HepG2 (cell line): ENCODE measurements at places on chromosomes 11 and 22. TPM values are rescaled to one million over a fixed set of nuclear protein-coding genes. Genes with fewer than 3 reads are reported as not detected.

Gene SLC22A8
- total RNA-seq: 0.04 TPM in 1 of 2 replicates, not detected in the other

Gene RELT
- 1.6 and 4.7 TPM in 2 replicates for total RNA-seq

Gene LRRC74B
- total RNA-seq: not detected in 2 replicates

Gene SPDYC
- total RNA-seq: 0.15 TPM in 1 of 2 replicates, not detected in the other

Gene PGR
- not detected in 2 replicates for total RNA-seq

Gene OR5M8
- not detected in 2 replicates for total RNA-seq

Gene TESMIN
- 0.15 and 0.60 TPM in 2 replicates for total RNA-seq

Gene NAALAD2
- 5.5 and 8.0 TPM in 2 replicates for total RNA-seq

Gene TNNT3
- total RNA-seq: not detected in 2 replicates

Gene PGA5
- total RNA-seq: not detected in 2 replicates

DNA sequence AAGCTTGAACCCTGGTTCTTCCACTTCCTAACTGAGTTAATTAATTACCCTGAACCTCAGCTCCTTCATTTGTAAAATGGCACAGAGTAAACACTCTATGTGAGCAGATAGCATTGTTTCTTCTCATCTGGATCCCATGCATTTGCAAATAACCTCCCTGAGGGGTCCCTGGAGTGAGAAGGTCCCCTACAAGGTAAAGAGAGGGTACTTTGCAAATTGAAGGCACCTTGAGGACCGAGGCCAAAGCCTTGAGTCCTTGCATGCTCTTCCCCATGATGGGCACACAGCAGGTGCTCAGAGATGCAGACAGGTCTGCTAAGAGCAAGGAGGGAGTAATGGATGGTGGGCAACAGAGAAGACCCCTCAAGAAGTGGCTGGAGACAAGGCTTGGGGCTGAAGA is 33.2 kb downstream of the OTOG start:
- H3K36me3 ChIP-seq: no peaks in the 10 kb centered on the region
- H3K4me3 ChIP-seq: no peak overlapping the region
- no peak for DNase-seq
- no peaks in the 10 kb centered on the region for H3K4me1 ChIP-seq
- H3K27ac ChIP-seq: no peak overlapping the region

DNA sequence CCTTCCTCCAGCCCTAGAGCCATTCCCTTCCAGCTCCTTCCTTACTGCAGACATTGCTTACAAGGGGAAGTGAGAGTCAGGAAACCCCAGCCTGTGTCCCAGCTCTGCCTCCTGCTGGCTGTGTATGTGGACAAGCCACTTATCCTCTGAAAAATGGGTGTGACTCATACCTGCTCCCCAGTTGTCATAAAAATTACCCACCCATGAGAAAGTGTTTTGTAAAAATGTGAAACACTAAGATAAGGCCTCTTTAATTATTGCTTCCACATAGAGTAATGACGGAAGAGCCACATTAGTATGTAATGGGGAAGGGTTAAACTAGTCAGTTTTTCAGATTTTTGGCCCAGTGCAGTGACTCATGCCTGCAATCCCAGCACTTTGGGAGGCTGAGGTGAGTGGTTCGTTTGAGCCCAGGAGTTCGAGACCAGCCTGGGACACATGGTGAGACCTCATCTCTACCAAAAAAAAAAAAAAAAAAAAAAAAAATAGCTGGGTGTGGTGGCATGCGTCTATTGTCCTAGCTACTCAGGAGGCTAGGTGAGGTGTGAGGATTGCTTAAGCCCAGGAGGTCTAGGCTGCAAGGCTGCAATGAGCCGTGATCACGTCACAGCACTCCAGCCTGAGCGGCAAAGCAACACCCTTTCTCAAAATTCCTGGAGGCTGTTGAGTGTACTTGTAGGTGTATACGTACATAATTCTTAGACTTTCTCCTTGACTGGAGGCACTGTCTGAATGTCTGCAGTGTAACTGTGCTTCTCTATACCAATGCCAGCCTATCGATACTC is 84.9 kb downstream of the CTTN start:
- H3K4me1 ChIP-seq: no peaks in the 10 kb centered on the region
- no peak overlapping the region for H3K4me3 ChIP-seq
- H3K36me3 ChIP-seq: peaks cover 26% of the 10 kb centered on the region
- no peak for DNase-seq

GRCh38 chr22:29205594-29206371 is at the start of gene EMID1:
TSS of gene EMID1 (plus strand) at chr22:29205896. CDS start at chr22:29206039, 143 bp downstream.
- peaks cover 49% of the 10 kb centered on the region for H3K4me1 ChIP-seq
- H3K27ac ChIP-seq: no peak within 1 kb of the TSS
- DNase-seq: no peak

DNA sequence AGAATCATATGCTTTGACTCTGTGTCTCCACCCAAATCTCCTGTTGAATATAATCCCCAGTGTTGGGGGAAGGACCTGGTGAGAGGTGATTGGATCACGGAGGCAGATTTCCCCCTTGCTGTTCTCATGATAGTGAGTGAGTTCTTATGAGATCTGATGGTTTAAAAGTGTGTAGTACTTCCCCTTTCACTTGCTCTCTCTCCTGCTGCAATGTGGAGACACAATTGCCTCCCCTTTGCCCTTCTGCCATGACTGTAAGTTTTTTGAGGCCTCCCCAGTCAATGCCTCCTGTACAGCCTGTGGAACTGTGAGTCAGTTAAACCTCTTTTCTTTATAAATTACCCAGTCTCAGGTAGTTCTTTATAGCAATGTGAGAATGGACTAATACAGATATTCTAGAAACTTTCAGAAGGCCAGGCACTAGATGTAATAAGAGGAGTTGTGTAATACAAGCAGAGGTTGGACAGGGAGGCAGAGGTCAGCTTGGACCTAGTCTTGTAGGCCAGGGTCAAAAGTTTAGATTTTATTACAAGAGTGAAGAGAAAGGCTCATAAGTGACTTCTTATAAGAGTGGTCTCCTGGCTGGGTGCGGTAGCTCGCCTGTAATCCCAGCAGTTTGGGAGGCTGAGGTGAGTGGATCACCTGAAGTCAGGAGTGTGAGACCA is 9.3 kb upstream of the SERPING1 start:
- peaks cover 3% of the 10 kb centered on the region; the same call in 1 of the 3 replicates for H3K27me3 ChIP-seq
- H3K4me3 ChIP-seq: no peak overlapping the region
- H3K4me1 ChIP-seq: peaks cover 42% of the 10 kb centered on the region
- no peak for DNase-seq

GRCh38 chr11:86211619-86212018 is 32.9 kb upstream of the EED start:
- DNase-seq: no peak
- H3K27me3 ChIP-seq: no peaks in the 10 kb centered on the region
- peaks cover 59% of the 10 kb centered on the region for H3K4me1 ChIP-seq
- no peak overlapping the region for H3K27ac ChIP-seq

GRCh38 chr22:47632701-47633100 is 870.3 kb downstream of the TBC1D22A start:
- H3K4me1 ChIP-seq: no peaks in the 10 kb centered on the region
- DNase-seq: no peak
- no peaks in the 10 kb centered on the region for H3K36me3 ChIP-seq
- H3K27ac ChIP-seq: no peak overlapping the region

DNA sequence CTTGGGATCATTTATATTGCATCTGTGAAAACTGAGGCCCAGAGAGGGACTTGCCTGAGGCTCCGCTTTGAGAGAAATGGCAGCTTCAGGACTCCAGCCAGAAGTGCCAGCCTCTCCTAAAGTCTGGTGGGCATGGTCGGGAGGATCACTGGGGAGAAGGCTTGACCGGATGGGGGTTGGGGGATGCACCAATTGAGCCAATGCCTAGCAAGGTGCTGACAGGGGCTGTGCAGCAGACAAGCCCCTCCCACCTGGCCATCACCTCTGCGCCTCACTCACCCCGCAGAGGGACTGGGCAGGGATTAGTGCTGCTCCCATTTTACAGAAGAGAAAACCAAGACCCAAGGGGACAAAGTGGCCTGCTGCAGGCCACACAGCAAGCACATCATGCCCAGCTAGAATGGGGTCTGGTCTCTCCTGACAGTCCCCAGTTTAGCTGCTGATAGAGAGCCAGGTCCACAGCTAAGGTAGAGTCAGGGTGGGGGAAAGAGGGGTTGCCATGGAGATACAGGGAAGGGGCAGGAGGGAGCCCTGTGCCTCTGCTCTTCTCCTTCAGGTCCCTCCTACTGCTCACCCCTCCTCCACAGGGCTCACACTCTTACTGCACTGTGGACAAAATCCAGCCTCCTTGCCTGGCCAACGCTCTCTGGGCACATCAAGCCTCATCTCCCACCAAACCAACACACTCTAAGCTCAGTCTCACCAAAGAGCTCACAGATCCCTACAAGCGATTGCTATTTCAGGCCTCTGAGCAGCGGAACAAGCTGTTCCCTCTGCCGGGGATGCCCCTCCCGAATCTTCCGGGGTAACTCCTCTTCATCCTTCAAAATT is 29.5 kb downstream of the TEF start:
- H3K36me3 ChIP-seq: no peaks in the 10 kb centered on the region
- peaks cover 1% of the 10 kb centered on the region; the same call in 1 of the 2 replicates for H3K27me3 ChIP-seq
- H3K4me1 ChIP-seq: peaks cover 63% of the 10 kb centered on the region
- H3K4me3 ChIP-seq: no peak overlapping the region
- DNase-seq: no peak

GRCh38 chr22:37827056-37827455 is 3.9 kb downstream of the GALR3 start:
- H3K36me3 ChIP-seq: peaks cover 16% of the 10 kb centered on the region
- H3K27me3 ChIP-seq: no peaks in the 10 kb centered on the region
- no peak overlapping the region for H3K4me3 ChIP-seq

GRCh38 chr11:69122630-69123431 is 32.9 kb upstream of the SMIM38 start:
- peaks cover 24% of the 10 kb centered on the region for H3K4me1 ChIP-seq
- no peak overlapping the region for H3K4me3 ChIP-seq
- H3K36me3 ChIP-seq: no peaks in the 10 kb centered on the region
- DNase-seq: peak; percentile 91
- H3K27me3 ChIP-seq: 0 out of 3 replicates have a peak, but pooled peaks cover 3% of the 10 kb centered on the region
- no peak overlapping the region for H3K27ac ChIP-seq

GRCh38 chr11:86143087-86144030 is 74.5 kb upstream of the PICALM start:
- H3K4me1 ChIP-seq: peaks cover 34% of the 10 kb centered on the region
- no peak overlapping the region for H3K4me3 ChIP-seq
- no peaks in the 10 kb centered on the region for H3K36me3 ChIP-seq
- no peak for DNase-seq

DNA sequence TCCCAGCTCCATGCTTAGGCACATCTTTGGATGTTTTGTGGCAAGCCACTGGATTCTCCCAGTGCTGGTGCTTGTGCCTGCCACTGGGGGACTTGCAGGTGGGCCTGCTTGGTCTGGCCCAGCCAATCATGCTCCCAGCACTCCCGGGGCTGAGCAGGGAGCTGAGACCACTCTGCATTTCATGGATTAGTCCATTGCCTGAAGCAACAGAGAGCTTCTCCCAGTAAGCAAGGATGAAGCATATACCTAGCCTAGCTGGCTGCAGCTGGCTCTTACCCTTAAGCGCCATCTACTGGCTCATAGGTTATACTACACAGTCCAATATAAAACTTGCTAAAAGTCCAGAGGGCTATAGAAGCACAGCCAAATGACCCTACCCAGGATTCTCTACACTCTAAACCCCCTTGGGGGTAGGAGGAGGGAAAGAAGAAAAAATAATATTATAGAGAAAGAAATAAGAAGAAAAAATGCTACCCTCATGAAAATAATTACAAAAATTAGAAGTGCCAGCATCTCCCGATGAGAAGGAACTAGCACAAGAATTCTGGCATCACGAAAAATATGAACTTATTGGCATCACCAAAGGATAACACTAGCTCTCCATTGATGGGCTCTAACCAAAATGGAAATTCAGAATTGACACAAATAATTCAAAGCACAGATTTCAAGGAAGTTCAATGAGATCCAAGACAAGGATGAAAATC is 275.3 kb downstream of the C11orf87 start:
- H3K27me3 ChIP-seq: no peaks in the 10 kb centered on the region; the same call in 1 of the 2 replicates
- no peaks in the 10 kb centered on the region for H3K4me1 ChIP-seq
- H3K27ac ChIP-seq: no peak overlapping the region

DNA sequence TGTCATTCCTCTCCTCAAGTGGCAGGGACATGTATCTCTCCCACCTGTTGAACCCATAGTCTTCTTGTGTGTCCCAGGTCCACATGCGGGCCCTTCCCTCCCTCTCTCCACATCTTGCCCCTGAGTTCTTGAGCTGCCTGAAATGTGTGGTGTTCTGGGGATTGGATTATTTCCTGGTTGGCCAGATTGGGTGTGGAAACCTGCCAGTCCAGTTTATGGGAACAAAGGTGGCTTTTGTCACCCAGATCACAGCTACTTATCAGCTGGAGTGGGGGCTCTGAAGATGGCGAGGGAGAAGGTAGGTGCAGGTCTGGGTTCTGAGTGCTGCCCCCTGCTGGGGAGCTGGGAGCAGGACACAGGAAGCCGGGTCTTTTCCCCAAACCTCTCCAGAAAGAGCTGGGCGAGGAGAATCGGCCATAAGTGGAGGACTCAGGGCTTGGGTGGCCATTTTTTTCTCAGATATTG is 14.2 kb downstream of the DTX4 start:
- no peak overlapping the region for H3K4me3 ChIP-seq
- no peak overlapping the region for H3K27ac ChIP-seq
- peaks cover 2% of the 10 kb centered on the region for H3K36me3 ChIP-seq
- DNase-seq: peak; percentile 50
- peaks cover 22% of the 10 kb centered on the region for H3K4me1 ChIP-seq

GRCh38 chr22:31742115-31742514 is 7.8 kb downstream of the PRR14L start:
- peaks cover 10% of the 10 kb centered on the region; the same call in 2 of the 3 replicates for H3K36me3 ChIP-seq
- no peaks in the 10 kb centered on the region for H3K27me3 ChIP-seq
- no peak overlapping the region for H3K27ac ChIP-seq
- H3K4me3 ChIP-seq: no peak overlapping the region
- DNase-seq: no peak
- peaks cover 25% of the 10 kb centered on the region for H3K4me1 ChIP-seq

- no peaks in the 10 kb centered on the region for H3K36me3 ChIP-seq
- no peaks in the 10 kb centered on the region for H3K4me1 ChIP-seq
- H3K27me3 ChIP-seq: peaks cover 7% of the 10 kb centered on the region
- H3K4me3 ChIP-seq: no peak overlapping the region
Observed at GRCh38 chr22:37139762-37140161, 10.0 kb downstream of the IL2RB start.

- no peak overlapping the region for H3K4me3 ChIP-seq
- no peaks in the 10 kb centered on the region for H3K36me3 ChIP-seq
- no peak overlapping the region for H3K27ac ChIP-seq
- peaks cover 5% of the 10 kb centered on the region for H3K27me3 ChIP-seq
- H3K4me1 ChIP-seq: no peaks in the 10 kb centered on the region
Observed at GRCh38 chr22:47367107-47367690, 604.7 kb downstream of the TBC1D22A start.

- H3K27ac ChIP-seq: no peak overlapping the region
- H3K4me1 ChIP-seq: no peaks in the 10 kb centered on the region
- no peaks in the 10 kb centered on the region for H3K36me3 ChIP-seq
- H3K4me3 ChIP-seq: no peak overlapping the region
- DNase-seq: no peak
Observed at GRCh38 chr11:60172011-60172410, 10.9 kb downstream of the MS4A6A start.

- H3K4me1 ChIP-seq: no peaks in the 10 kb centered on the region
- DNase-seq: no peak
- no peak overlapping the region for H3K27ac ChIP-seq
- H3K27me3 ChIP-seq: no peaks in the 10 kb centered on the region
- H3K4me3 ChIP-seq: no peak overlapping the region
Observed at GRCh38 chr11:1953489-1954266, 6.5 kb downstream of the MRPL23 start.
